ENCODE measurements at places on chromosomes 12 and 14.

DNA sequence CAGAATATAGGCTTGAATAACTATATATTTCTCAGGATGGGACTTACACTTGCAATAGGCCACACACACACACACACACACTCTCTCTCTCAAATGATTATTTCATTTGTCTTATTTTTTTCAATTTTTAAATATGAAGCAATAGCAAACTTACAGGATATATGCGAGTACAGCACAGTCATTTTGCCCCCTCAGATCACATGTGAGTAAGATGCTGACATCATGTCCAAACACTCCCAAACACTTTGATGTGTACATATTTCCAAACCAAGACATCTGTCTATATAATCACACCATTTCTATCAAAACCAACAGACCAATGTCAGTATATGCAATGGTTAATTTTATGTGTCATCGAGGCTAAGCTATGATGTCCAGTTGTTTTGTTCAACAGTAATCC is 1535.9 kb upstream of the FLRT2 start:
- DNase-seq: no peak

- DNase-seq: no peak
These were observed 27.6 kb downstream of the RDH12 start for GRCh38 chr14:67729072-67729885.

- DNase-seq: no peak
These were observed 21.1 kb downstream of the ENTPD5 start for GRCh38 chr14:73997944-73998447.

DNA sequence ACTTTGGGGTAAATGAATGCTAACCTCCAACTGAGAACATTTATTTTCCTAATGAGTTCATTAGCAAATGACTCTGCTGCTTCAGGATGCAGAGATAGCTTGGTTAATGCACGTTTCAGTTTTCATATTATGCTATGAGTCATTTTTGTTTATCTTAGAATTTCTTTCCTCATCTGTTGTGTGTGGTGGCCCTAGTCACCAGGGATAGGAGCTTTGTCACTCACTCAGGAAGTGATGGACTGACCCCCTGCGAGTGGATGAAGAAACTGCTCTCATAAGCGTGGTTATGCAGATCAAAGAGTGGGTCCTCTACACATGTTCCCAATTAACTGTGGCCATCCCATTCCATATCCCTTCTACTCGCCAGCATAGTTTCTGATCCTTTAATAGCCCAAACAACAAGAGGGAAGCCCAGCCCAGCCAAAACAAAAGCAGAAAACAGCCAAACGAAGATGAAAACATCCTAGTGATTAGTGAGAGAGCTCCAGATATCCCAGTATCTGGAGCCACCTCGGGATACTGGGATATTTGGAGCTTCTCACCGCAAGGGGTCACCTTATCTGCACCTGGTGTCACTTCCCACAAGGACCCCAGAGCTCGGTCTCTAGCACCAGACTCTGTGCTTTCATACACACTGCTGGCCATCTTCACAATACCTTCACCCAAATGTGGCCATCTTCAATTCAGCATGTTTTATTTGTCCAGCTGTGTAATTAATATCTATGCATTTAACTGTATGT is 8.6 kb downstream of the TC2N start:
- DNase-seq: no peak

DNA sequence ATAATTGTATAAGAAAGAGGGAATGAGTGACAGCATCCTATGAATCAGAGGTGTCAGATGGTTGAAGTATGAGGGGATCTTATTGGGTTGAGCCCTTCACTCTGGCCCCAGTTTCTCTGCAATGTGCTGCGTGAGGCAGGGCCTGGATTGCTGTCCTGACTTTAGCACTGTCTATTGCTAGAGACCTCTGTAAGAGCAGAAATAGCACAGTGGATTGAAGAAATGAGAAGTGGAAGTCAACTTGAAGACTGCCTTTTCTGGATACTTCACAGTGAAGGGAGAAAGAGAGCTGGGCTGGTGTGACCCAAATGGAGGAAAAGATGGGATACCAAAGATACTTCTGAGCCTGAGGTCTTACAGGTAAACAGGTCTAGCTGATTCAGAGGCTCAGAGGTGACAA is 5.8 kb downstream of the ASCL4 start:
- no peak for DNase-seq

DNA sequence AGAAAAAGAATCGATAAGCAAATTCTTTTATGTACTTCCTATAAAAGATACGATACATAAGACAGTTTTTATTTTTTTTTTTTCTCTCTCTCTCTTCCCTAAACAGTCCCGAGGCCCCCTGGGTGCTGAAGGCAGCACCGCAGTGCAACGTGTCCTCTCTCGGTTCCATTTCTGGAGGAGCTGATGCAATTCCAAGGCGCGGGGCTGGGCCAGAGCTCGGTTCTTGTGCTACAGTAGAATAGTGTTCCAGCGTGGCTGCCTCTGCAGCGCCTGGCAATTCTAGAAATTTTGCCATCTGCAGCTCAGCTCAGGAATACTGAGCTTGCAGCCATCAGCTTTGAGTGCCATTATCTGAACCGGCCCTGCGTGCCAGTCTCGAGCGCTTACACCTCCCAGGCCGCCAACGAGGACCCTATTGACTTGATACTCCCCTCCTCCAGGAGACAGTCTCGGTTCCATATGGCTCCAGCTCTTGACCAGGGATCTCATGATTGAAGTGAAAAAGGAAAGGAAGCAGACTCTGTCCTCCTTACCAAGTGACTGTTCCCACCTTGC is 630 bp downstream of the ALDH1L2 start:
- no peak for DNase-seq

DNA sequence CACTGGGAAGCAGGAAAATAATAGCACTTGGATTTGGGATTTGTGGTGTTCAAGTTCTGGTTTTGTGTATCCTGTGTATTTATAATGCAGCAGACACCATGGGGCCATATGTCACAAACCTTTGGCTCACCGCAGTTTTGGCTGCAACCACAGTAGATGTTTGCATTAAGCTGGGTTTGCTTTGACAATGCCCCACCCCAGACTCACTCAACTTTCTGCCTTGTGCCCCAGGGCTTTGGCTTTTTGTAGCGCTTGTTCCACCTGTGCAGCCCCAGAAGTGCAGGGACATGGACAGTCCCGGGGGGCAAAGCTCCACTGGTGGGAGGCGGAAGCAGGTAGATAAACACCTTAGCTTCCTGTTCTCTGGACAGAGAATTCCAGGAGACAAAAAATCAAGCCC is 446.9 kb downstream of the MED13L start:
- DNase-seq: no peak

- DNase-seq: no peak
These were observed 26.6 kb upstream of the KLRB1 start for GRCh38 chr12:9634177-9634803.

- DNase-seq: no peak
These were observed 5.5 kb upstream of the CCDC175 start for GRCh38 chr14:59582161-59582560.

DNA sequence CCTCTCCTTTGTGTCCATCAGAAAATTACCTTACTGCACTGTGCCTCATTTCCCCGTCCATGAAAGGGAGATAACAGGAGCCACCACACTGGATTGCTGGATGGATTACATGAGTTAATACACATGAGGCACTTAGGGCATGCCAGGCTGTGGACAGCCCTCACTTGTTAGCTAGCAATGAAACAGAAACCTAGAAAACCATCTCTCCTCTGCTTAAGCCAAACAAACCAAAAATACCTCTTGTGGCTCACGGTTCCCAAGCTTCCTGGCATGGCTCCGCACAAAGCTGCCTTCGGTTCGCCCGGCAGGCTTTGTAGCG is 660 bp upstream of the HCFC2 start:
- no peak for DNase-seq

DNA sequence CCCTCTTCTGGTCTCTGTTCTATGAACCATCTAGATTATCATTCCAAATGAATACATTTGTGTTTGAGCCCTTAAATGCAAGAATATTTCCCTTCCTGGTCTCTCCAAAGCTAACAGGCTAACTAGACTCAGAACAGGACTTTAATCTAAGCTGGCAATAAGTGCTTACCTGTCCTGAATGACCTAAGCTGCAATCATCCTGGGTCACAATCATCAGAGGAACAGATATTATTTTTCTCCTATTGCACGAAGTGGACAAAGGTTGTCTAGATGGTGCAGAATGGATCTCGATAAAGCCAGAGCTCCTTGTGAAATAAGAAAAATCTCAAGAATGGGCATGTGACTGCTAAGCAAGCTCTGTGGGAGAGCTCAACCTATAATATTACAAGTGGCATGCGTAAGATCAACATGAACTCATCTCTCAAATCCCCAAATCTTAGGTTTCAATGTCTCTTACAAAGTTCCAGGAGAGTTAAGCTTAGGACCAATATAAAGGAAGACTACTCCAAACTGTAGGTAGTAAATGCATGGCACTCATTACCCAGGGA is 10.6 kb upstream of the NUMB start:
- DNase-seq: no peak

DNA sequence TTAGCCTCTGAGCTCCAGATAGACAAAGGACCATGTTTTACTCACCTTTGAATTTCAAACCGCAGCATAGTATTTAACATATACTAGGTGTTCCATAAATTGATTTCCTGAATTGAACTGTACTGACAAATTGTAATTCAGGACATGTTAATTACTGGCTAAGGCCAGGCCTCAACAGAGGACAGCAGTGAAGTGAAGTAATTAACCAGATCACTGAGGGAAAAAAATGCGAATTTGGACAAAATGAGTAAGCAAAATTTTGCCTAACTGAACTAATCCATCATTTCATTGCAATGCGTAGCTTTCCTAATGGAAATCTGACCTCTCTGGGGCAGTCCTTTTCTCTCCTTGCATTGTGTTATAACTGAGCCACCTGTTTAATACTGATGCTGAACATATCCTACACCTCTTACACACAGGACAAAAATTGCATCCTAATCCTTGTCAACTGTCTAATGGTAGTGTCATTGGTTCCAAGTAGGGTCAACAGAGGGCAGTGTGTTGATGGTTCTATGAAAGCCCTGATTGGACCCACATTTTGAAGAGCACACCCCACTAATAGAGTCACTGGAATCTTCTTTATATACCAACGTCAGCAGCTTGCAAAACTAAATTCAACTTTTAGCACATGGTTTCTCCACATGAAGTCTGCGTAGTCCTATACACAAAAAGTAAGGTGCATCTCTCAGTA is 148.4 kb downstream of the SLC25A21 start:
- DNase-seq: no peak

- DNase-seq: no peak
These were observed 329.8 kb downstream of the PAWR start for GRCh38 chr12:79360936-79361335.

GRCh38 chr14:32764131-32764530 is 174.5 kb upstream of the NPAS3 start:
- DNase-seq: peak; percentile 24

DNA sequence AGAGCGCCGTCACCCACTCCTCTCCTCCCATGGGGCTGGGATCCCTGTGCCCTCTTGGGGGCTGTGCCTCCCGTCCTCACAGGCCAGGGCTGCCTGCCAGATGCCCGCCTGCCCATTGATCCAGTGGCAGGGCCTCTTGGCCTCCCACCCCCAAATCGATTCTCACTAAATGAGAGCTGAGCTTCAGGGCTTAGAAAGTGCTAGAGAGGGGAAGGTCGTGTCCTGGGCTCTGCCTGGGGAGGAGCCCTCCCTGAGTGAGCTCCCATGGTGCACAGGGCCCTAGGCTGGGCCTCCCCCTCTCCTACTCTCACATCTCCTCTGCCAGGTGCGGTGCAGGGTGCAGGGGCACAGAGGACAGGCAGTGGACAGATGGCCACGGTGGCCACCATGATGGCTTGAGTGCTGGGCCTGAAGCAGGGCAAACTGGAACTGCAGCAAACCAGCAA is 9.2 kb downstream of the BEGAIN start:
- DNase-seq: no peak

- no peak for DNase-seq
These were observed 171.5 kb downstream of the SLC15A4 start for GRCh38 chr12:128652136-128652751.

DNA sequence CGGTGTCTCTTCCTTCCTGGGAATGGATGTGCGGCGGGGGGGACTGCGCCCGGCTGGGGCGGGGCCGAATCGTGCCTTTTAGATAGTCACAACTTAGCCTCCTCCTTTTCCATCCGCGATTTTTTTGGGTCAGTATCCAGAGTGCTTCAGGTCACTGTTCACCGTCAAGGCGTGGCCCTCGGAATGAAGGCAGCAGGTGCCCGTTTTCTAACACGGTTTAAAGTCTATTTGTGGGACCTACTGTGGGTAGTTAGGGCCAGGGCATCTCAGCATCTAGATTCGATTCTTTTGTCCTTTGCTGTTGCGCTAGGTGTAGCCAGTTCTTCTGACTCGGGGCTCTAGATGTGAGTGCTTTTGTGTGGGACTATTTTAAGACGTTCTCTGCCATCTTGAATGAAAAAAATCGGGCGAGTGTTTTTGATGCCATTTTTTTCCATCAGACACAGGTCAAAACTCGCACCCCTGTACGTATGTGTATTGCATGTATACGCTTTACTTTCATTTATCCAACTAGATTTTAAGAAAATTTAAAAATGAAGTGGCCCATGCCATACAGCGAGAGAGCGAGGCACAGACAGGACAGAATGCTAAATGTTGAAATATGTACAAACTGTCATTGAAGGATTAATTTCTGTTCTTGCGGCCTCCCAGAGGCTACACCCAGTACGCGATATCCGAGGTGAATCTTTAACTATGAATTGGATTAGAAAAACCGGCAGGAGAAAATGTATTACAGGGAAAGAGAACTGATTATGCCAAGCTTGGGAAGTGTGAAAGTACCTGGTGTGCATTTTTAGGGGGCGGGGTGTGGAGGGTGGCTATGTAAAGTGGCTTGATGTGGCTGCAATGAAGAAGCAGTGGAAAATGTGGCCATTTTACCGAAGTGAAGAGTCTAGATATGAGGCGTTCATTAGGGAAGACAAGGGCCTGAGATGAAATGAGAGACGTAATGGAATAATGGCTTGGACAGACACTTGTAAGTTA is 835 bp downstream of the VEZT start:
- no peak for DNase-seq

- no peak for DNase-seq
These were observed 227.7 kb downstream of the BCAT1 start for GRCh38 chr12:24721191-24721590.

- no peak for DNase-seq
These were observed 279.6 kb downstream of the RERGL start for GRCh38 chr12:17810399-17810798.

- DNase-seq: no peak
These were observed 86.5 kb downstream of the CAND1 start for GRCh38 chr12:67355428-67356379.

- no peak for DNase-seq
These were observed 6.2 kb downstream of the KLHDC2 start for GRCh38 chr14:49774106-49774505.

- DNase-seq: no peak
These were observed 876.2 kb downstream of the C12orf50 start for GRCh38 chr12:87152841-87153528.

- peak; percentile 31 for DNase-seq
These were observed 1075.8 kb upstream of the TMEM132C start for GRCh38 chr12:127191129-127191528.
